ENCODE measurements at places on chromosomes 2 and 18.

DNA sequence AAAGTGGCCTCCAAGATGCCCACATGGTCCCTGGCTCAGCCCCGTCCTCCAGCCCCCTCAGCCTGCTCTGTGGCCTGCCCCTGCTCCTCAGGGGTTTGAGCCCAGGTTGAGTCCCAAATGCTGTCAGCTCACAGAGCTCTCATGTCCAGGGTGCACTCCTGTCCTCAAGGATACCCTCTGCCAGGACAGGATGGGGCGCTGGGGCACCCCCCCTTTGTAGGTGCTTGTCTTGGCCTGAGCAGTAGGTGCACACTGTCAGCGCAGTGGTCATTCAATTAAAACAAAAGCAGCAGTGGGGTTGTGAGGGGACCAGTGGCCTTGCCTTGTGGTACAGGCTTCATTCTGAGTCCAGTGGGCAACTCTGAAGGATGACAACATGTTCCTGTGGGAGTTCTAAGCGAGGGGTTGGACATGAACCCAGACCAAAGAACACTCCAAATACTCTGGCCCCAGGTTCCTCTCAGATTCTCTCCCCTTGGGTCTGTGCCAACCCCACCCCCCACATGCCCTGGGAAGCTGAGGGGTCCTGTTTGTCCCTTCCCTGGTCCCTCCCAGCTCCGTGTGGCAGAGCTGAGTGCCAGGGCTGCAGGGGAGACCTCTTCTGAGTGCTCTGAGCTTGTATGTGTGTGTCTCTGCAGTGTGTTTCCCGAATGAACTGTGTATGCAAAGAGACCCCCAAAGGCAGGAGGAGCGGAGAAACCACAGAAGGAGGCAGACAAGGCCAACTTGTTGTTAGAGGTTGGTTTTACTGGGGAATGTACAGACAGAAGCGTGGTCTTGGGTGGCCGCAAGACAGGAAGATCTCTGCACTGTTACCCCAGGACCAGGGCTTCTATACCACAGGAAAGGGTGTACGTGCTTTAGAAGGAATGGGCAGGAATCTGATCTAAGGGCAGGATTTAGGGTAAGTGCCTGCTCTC lies 155.6 kb upstream of the HS6ST1 start:
- DNase-seq = peak; percentile 67

GRCh38 chr2:104919127-104919526 lies 65.2 kb downstream of the POU3F3 start:
- no peak for DNase-seq

- no peak for DNase-seq
Measured at GRCh38 chr18:62721839-62722795, 6.8 kb downstream of the PHLPP1 start.

- DNase-seq = no peak
Measured at GRCh38 chr18:8854962-8855361, 149.6 kb downstream of the MTCL1 start.

DNA sequence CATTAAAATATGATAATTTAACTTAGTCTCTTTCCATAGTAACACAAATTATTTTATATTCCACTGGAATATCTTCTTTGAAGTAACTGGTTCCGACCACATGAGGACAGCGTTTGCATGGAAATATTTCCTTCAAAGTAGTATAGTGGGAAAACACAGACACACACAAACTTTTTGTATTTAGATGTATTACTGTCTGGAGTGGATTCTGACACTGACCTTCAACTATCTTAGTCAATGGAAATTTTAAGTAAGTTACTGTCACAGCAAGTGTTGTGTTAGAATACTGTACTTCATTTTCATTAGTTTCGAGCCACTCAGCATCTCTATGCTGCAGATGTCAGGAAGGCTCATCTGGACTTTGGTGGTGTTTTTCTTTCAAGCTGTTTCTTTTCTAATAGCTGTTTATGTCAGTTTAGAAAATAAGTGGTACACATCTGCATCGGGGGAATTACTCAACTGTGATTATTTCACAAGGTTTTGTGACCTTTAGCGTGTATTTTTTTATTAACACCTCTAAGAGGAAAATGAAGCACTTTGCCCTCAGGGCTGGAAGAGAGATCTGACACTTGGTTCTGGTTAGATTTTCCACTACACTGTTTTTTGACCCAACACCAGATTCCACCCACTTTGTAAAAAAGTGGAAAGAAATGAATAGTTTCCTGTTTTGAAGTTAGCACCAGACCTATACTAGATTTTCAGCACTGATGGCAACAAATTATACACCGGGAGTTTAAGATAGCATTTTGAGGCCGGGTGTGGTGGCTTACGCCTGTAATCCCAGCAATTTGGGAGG lies 18.9 kb upstream of the THOC1 start:
- DNase-seq = no peak

GRCh38 chr2:157345647-157346389 lies 20.2 kb upstream of the ERMN start:
- no peak for DNase-seq

GRCh38 chr2:95220449-95220848 lies 13.1 kb downstream of the ZNF892 start:
- no peak for DNase-seq

DNA sequence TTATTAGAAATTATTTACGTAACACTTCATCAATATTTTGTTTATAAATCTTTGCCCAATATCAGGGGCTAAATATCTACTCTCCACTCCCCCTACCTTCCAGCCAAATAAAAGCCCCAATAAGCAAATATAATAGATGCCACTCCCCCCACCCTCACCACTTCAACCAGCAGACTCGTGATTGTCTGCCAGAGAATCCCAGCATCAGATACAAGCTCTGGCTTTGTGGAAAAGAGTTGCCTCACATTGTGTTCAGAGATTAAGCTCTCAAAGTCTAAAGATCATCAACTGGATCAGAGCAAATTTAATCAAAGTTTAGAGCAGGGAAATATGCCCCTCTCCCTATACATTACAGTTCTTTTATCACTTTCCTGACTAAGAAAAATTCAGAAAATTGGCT lies 39.5 kb downstream of the AOX1 start:
- no peak for DNase-seq

GRCh38 chr2:237694415-237695194 lies 67.2 kb downstream of the LRRFIP1 start:
- DNase-seq = peak; percentile 48
